ENCODE measurements at places on chromosomes 4 and X.

DNA sequence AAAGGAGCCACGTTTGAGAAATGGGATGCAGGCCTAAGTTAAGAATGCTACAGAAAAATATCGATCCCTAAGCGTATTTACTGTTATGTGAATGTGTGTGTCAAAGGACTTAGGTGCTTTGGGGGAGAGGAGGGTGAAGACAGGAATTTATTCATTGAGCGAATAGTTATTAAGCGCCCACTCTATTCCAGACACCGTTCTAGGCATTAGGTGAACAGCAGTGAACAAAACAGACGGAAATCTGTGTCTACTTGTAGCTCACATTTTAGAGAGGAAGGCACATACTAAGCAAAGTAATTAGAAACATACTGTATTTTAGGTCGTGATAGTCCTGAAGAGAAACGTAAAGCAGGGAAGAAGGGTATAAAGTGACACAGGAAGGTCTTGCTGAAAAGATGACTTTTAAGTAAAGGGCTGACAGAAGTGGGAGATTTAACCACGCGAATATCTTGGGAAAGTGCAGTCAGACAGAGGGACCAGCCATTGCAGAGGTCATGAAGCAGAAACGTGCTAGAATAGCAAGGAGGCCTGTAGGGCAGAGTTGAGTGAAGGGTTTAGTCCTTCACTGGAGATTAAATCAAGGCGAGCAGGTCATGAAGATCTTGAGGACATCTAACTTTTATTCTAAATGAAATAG lies 541 bp downstream of the AIMP1 start:
- no peak for DNase-seq

DNA sequence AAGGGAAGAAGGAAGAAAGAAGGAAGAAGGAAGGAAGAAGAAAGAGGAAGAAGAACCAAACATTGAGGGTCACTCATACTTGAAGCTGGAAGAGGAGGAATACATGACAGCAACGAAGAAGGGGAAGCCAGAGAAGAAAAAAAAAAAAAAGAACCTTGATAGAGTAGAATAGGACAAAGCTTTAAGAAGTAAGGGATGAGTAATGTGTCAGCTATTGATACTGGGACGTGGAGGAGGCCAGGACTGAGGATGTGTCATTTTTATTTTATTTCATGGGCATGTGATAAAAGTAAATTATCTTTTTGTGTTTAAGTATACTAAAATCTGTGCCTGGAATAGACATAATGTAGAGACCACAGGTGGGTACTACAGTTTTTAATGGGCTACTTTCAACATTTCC lies 6.4 kb downstream of the EDA2R start:
- DNase-seq: no peak

GRCh38 chr4:76488888-76489685 lies 54.1 kb downstream of the SHROOM3 start:
- no peak for DNase-seq

DNA sequence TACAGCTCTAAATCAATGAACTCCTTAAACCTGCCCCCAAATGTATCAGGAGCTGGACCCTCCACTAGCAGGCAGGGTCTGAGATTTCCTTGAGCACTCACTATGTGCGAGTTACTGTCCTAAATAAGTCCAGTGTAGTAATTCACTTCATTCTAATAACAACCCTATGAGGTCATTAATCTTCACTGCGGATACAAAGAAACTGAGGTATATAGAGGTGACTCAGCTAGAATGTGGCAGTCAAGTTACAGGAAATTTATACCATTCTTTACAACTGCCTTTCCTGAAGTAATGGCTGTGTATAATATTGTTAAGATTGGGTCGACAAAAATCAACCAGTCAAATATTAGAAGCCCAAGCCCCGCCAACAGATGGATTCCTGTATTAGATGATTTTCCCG lies 473.9 kb upstream of the FTHL17 start:
- no peak for DNase-seq

DNA sequence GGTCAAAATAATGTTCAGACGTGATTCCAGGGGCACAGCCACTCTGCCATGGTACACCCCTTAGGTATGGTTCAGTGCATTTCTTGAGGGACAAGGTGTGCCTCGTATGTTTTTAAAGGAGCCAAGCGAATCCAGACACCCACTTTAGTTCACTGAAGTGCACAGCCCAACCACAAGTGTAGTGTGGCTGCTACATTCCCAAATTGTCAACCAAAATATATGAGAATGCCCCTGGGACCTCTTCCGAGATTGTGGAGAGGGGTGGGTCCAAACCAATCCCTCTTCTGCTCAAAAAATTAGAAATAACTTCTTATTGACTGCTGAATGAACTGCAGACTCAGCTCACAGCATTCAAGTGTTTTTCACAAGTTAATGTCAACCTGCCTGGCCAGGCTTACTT lies 7.4 kb upstream of the BRS3 start:
- no peak for DNase-seq

DNA sequence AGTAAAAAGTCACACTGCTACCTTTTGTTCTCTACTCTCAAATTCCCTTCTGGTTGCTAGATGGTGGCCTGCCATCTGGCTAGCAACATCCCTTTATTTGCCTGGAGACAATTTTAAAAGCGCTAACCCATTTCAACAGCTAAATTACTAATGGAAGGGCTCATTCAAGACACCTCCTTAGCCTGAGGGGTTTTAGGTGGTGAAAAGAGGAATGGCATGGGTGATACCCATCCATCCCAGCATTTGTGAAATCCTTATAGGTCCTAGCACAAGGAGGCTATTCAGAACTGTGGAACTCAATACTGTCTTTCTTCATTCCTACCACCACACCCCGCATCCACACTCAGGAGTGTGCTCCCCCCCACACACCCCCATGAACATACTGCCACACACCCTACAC lies 33.5 kb downstream of the ARHGEF9 start:
- DNase-seq: no peak

DNA sequence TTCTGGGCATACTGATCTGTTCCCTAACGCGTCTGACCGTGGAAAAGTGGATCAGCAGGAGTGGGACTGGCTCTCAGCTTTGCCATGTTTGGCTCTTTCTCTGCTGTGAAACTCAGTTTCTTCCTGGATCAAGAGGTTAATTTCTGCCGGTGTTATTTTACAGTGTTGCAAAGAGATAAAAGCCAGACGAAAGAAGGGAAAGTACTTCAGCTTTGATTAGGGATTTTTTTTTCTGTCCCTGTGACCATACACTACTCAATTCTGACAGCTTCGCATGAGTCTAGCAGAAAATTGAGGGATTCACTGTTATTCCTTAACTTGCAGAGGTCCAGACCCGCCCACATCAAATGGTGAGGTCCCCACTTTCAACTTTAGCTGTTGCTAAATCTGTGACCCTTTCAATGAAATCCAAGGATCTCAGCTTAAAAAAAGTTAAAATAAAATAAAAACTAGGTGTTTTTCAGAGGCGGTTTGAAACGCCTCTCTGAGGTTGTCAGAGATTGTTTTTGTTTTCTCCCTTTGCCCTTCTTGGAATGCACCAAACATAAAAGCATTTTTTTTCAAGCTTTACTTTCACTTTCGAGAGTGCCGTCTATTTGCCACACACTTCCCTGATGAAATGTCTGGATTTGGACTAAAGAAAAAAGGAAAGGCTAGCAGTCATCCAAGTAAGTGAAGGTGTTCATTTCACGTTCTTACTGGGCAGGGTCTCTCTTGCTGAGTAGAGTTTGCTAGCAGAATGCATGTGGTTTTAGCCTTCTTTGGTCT lies at the start of gene TLR3:
TLR3 (plus strand) TSS at position 576 of the 768 bp plus-strand sequence. CDS start 7,464 bp downstream, outside the sequence.
- no peak for DNase-seq

DNA sequence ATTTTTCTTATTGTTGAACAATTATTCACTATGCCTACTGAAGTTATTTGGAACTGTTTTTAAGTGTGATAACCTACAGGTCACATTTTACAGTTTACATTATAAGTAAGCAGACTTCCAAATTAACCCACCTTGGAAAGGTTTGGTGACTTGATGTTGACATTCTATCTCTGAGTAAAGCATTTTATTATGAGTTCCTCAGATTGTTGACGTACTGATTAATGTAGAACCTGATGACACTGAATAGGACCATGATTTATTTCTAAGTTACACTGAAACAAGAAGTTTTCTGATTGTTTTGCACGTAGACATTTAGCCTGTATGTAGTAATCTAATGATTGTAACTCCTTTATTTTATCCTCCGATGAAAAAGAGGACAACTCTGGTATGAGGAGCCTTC lies 17.0 kb upstream of the CXCL3 start:
- DNase-seq: no peak

- DNase-seq: no peak
These were observed 58.2 kb downstream of the WDR17 start for GRCh38 chr4:176123710-176124407.

GRCh38 chrX:78687586-78687985 lies 28.5 kb upstream of the RTL3 start:
- no peak for DNase-seq

- no peak for DNase-seq
These were observed 42.4 kb upstream of the ARHGEF6 start for GRCh38 chrX:136823175-136823574.

- DNase-seq: no peak
These were observed 21.2 kb downstream of the SMAD1 start for GRCh38 chr4:145502809-145503208.

DNA sequence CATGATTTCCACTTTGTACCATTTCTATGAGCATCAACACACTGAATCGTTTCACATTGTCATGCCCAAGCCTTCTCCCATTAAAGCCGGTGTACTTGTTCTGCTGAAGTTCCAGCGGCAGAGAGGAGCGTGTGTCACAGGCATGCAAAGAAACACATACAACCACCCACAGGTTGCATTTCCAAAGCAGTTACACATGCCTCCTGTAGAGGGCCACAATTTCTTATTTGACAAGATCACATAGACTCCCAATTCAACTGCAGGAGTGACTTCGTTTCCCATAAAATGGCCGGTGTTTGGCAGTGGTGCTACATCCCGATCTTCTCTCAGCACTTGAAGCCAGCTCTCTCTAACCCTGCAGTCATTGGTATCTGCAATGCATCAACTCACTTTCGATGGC lies 992.6 kb downstream of the NLGN4X start:
- peak; percentile 3 for DNase-seq

DNA sequence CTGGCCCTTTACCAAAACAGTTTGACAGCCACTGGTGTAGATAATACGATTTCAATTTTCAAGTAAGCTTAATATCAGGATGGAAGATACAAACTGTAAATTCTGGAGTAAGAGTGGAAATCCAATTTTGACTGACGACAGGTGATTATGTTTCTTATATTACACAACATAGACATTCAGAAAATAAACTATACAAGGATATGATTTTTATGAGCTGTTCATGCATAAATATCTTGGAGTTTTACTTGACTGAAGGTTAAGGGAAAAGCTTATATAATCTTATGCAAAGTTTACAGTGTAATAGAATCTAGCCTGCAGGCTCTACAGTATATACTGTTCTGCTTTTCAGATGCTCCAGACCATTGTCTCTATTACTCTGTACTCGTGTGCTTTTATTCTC lies 1672.3 kb downstream of the ARAP2 start:
- DNase-seq: no peak

DNA sequence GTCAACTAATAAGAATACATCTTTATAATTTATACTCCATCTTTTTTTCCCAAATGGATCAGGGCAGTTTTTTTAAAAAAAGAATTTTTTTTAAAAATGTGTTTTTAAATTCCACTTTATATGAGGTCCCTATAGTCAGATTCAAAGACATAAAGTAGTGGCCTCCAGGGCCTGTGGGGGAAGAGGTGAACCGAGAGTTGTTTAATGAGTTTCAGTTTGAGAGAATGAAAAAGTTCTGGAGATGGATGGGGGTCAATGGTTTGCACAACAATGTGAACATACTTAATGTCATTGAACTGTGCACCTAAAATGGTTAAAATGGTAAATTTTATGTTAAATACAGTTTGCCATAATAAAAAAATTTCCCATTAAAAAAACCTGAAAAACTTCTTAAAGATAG lies 53.8 kb downstream of the ZNF827 start:
- DNase-seq: no peak

DNA sequence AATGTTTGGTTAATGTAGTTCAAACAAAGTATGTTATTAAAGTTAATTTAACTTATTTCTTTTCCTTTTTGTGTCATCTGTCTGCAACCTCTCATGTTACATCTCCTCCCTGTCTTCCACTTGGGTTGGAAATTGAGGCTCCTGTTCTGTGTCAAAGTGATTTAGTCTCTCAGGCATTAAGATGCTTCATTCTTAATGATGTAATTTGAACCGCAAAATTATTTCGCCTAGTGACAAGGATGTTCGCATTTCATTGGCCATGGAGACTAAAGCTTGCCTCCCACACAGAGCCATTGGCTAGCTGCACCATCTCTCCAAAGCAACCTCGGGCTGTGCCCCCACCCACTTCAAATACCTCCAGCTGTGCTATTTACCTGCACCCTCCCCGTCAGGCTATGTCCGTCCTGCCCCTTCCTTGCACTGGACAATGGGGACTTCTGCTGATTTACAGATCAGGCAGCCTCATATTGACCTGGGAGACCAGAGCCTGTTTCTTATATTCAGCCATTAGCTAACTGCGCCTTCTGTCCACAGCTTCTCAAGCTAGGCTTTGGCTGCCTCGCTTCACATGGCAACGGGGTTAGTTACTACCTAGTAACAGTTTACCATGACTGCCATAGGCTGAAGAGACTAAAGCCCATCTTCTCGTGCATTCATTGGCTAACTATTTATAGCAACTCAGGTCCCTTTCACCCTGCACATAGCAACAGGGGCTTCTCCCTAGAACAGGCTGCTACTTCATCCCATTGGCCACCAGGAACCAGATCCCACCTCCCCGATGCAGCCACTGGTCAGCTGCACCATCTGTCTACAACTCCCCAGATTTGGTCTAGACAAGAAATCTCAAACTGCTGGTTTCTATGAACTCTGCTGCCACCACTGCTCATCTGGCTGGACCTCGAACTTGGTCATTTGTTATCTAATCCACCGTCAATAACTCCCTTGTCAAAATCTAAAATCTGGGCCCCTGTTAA lies 8.6 kb upstream of the ZNF157 start:
- DNase-seq: peak; percentile 83

DNA sequence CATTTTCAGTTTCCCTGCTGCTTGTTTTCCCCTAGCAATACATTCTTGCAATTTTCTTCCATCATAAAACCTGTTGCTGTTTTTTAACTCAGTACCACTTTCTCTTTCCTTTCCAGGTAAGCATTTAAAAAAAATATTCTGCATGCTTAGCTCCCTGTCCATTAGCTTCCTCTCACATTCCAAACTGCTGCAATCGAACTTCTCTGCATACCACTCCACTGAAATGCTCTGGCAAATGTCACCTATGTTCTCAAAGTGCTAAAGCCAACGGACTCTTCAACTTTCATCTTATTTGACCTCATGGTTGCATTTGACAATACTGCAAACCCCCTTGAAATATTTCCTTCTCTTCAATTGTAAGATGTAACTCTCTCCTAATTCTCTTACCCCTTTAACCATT lies 192.7 kb downstream of the ANAPC10 start:
- no peak for DNase-seq
